T-cell (primary cell): ENCODE measurements at places on chromosomes 13 and 19.

- DNase-seq = no peak
Observed at GRCh38 chr13:43260999-43261398, 237.6 kb downstream of the DNAJC15 start.

DNA sequence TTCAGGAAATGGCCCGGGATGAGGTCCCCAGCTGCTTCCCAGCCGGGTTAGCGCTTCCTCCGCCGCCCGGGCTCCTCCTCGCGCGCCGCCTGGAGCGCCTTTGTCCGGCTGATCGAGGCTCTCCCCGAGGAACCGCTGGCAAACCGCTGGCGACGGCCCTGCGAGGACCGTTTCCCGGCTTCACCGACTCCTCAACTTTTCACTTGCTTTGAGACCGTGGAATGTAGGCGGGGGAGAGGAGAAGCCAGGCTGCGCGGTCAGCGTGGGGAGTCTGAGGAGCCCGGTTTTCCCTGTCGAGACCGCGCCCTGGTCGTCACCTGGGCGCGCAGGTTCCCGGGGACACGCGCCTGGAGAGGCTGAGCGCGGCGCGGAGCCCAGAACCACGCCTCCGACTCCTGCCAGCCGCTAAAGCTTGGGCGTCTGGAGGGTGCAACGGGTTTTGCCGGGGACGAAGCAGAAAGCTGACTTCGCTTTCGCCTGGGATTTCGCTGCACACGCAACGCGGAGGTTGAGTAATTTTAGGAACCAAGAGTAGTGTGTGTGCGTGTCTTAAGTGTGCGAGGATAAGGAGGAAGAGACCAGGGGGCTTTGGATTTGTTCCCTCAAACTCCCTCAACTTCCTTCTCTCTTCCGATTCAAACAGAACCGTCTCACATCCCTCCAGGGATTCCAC is 7.3 kb upstream of the DGKH start:
- peak; percentile 26 for DNase-seq

DNA sequence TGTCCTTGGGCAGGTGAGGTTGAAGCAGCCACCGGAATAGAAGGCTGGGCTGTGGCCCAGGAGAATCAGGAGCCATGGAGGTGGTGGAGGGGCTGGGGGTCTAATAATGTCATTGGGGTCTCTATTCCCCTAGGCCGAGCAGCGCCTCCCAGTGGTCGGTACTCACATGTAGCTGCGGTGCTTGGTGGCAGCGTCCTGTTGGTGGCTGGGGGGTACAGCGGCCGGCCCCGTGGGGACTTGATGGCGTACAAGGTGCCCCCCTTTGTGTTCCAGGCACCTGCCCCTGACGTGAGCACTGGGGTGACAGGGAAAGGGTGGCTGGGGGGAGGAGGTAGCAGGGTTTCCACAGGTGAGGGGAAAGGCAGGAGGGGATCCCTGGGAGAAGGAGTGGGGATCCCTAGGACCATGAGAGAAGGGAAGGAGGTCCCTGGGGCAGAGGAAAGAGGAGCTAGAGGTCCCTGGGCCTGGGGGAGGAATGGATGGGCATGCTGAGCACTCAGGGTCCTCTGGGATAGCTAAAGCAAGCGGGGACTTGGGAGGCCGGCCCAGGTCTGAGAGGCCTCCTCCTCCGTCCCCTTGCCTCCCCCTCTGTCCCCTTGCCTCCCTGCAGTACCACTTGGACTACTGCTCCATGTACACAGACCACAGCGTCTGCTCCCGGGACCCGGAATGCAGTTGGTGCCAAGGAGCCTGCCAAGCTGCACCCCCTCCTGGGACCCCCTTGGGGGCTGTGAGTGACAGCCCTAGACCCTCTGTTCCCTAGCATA is 18.1 kb downstream of the MEGF8 start:
- no peak for DNase-seq

GRCh38 chr13:110337247-110337646 is 30.2 kb downstream of the COL4A2 start:
- no peak for DNase-seq

GRCh38 chr19:1856698-1857603 is 6.4 kb downstream of the KLF16 start:
- DNase-seq = peak; percentile 34

DNA sequence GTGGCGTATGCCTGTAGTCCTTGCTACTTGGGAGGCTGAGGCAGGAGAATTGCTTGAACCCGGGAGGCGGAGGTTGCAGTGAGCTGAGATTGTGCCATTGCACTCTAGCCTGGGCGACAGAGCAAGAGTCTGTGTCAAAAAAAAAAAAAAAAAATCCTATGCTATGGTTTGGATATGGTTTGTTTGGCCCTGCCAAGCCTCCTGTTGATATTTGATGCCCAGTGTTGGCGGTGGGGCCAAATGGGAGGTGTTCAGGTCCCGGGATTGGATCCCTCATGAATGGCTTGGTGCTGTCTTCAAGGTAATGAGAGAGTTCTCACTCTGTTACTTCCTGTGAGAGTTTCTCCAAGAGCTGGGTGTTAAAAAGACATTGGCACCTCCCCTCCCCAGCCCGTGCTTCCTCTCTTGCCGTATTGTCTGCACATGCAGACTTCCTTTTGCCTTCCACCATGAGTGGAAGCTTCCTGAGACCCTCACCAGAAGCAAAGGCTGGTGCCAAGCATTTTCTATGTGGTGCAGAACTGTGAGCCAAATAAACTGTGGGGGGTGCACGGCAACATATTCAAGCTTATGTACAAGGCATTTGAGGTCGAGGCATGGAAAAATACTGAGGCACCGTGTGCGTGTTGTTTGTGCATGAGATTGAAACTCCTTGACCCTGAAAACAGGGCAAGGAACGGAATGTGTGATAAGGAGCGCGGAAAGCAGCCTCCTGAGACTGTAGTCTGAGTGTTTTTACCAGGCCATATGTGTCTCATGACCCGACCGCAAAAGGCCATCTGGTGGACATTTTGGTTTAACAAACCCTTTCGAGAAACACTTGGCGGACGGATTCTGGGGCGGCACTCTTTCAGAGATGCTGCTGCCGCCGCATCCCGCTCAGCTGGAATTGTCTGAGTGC is 7.3 kb downstream of the SIGLEC9 start:
- DNase-seq = peak; percentile 46

GRCh38 chr19:46955813-46956371 is 63.7 kb upstream of the NPAS1 start:
- no peak for DNase-seq
